ENCODE measurements at places on chromosomes 12 and 14. TPM values are rescaled to one million over a fixed set of nuclear protein-coding genes. Genes with fewer than 3 reads are reported as not detected.

DNA sequence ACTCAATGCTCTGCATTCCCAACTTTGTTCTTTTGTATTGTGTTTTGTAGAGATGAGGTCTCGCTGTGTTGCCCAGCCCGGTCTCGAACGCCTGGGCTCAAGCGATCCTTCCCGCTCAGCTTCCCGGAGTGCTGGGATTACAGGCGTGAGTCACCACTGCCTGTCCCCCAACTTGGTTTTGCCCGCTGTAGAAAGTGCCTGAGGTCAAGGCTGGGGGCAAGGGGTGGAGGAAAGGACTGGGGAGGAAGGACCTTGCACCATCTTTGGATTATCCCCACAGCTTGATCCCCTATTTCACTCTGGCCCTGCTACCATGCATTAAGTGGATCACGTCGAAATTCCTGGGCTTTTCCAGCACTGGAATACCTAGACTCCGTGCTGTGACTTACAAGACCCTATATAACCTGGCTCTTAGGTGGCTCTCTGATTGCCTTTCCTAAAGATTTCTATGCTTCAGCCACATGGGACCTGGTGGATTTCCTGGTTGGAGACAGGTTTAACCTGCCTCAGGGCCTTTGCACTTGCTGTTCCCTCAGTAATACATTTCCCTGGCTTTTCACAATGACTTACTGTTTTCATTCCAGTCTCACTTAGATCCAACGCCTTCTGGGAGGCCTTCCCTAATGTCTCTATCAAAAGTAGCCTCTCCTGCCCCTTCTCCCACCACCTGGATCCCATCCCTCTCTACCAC lies 608 bp upstream of the PIANP start:
- H3K4me3 ChIP-seq, result peak overlapping the region; percentile 60
- no peak overlapping the region for H3K27ac ChIP-seq

DNA sequence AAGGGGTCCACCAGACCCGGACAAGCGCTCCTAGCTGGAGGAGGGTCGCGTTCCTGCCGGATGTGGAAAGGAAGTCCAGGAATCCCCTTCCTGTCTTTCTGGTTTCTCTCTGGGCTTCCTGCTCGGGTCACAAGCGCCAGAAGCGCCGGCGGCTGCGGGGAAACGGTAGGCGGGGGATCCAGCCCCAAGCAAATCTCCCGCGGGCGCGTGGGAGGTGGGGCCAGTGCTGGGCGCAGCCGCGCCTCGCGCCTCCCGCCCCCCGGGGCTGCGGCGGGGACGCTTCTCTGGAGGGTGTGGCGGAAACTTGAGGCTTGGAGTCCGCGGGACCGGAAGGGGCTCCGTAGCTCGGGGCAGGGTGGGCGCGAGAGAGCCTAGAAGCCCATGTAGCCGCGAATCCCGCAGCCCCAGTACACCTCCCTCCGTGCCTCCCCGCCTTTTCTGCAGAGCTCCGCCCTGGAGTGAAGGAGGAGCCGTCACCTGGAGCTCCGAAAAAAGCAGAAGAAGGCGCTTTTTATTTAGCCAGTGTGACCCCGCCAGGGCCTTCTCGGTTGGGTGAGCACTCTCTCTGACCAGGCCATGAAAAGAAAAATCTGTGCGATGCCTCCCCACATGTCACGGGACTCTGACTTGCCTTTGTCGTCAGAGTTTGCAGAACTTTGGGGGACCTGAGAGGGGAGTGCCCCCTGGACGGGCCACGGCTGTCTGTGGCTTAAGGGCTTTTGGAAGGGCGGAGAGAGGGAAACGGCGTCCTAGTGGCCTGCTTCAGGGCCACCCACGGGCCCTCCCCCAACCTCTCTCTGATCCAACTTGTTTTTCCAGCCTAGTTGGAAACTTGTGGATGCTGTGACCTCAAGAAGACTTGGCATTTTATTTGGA lies 21.4 kb upstream of the CLEC2D start:
- peak overlapping the region; percentile 77 for H3K27ac ChIP-seq
- H3K4me1 ChIP-seq, result peaks cover 7% of the 10 kb centered on the region
- peak; percentile 83 for DNase-seq
- H3K36me3 ChIP-seq, result no peaks in the 10 kb centered on the region

DNA sequence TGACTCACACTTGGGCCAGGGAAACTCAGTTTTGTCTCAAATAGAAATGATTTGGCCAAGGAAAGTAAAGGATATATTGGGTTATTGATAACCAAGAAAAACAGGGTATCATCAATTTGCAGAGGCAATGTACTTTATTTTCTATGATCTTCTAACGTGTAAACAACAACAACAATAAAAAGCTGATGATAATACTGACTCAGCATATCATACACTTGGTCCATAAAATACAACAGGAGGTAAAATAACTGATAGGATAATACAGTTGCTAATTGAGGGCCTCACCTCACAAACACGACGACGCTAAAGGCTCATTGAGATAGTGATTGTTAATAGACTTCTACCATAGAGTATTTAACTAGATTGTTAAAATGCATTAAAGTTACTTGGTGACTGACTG lies 774.0 kb upstream of the NOVA1 start:
- no peaks in the 10 kb centered on the region for H3K4me1 ChIP-seq
- DNase-seq, result no peak
- no peaks in the 10 kb centered on the region for H3K36me3 ChIP-seq
- H3K27me3 ChIP-seq, result no peaks in the 10 kb centered on the region
- H3K27ac ChIP-seq, result no peak overlapping the region

GRCh38 chr14:28704153-28704552 lies 62.4 kb upstream of the FOXG1 start:
- no peaks in the 10 kb centered on the region for H3K4me1 ChIP-seq
- no peaks in the 10 kb centered on the region for H3K36me3 ChIP-seq
- H3K27me3 ChIP-seq, result no peaks in the 10 kb centered on the region
- peak; percentile 57 for DNase-seq
- no peak overlapping the region for H3K4me3 ChIP-seq

GRCh38 chr14:61388173-61388975 lies 67.0 kb downstream of the PRKCH start:
- DNase-seq, result peak; percentile 25
- no peak overlapping the region for H3K4me3 ChIP-seq
- no peaks in the 10 kb centered on the region for H3K4me1 ChIP-seq
- no peaks in the 10 kb centered on the region for H3K36me3 ChIP-seq
- H3K27ac ChIP-seq, result no peak overlapping the region
- no peaks in the 10 kb centered on the region for H3K27me3 ChIP-seq

DNA sequence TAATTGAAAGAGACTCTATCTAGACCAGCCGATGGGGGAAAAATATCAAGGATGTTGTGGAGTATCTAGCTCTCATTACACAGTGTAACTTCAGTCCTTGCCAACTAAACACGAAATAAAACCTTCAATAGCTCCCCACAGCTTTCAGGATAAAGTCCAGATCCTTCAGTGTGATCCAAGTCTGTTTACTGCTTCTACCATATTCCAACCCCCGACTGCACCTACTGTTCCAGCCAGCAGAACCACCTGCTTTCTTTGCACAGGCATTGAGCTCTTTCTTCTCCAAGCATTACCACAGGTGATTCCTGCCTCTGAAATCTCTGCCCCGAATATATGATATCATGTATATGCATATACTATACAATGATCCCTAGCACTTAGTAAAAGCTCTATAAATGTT lies 2.2 kb upstream of the LRRC23 start:
- DNase-seq, result no peak
- no peaks in the 10 kb centered on the region for H3K36me3 ChIP-seq
- H3K27ac ChIP-seq, result no peak overlapping the region
- H3K27me3 ChIP-seq, result no peaks in the 10 kb centered on the region
- H3K4me1 ChIP-seq, result peaks cover 2% of the 10 kb centered on the region

DNA sequence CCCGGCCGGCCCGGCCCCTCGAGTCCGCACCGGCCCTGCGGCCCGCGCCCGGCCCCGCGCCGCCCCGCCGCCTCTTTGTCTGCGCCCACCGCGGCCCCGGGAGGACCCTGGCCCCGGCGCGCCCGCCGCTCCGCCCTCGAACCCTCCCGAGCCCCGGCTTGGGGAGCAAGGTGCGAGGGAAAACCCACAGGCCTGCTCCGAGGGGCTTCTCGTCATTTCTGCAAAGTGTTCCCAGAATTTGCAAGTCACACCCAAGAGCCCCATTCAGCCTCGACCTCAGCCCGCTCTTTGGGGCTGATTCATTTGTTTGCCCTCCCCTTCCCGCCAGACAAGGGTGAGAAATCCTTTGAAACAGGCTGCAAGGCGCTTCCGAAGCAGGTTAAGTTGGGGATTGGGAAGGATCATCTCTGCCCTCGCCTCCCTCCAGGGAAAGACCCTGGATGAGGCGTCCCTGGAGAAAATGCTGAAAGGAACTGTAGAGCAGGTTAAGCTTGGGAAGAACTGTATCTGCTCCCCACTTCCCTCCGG lies 325 bp upstream of the CLIP1 start:
- no peaks in the 10 kb centered on the region for H3K36me3 ChIP-seq
- DNase-seq, result peak; percentile 70
- peak overlapping the region; percentile 11 for H3K4me3 ChIP-seq
- peaks cover 9% of the 10 kb centered on the region for H3K4me1 ChIP-seq
- H3K27ac ChIP-seq, result peak overlapping the region; percentile 79
- H3K27me3 ChIP-seq, result no peaks in the 10 kb centered on the region

The PROX2 gene
- not detected for total RNA-seq

The HVCN1 gene
- 7.4 TPM for total RNA-seq

The FANCM gene
- 3.1 TPM for total RNA-seq

The TBC1D30 gene
- 0.26 TPM for total RNA-seq

The NACA gene
- 1,487 TPM for total RNA-seq

The ANKRD33 gene
- under 0.01 TPM for total RNA-seq
